ENCODE measurements at places on chromosomes 1 and 21.

DNA sequence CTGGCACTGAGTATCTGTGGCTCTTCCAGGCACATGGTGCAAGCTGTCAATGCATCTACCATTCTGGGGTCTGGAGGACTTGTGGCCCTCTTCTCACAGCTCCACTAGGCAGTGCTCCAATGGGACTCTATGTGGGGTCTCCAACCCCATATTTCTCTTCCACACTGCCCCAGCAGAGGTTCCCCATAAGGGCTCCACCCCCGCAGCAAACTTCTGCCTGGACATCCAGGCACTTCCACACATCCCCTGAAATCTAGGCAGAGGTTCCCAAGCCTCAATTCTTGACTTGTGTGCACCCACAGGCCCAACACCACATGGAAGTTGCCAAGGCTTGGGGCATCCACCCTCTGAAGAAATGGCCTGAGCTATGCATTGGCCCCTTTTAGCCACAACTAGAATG is 18.8 kb downstream of the ODF2L start:
- no peak for DNase-seq

DNA sequence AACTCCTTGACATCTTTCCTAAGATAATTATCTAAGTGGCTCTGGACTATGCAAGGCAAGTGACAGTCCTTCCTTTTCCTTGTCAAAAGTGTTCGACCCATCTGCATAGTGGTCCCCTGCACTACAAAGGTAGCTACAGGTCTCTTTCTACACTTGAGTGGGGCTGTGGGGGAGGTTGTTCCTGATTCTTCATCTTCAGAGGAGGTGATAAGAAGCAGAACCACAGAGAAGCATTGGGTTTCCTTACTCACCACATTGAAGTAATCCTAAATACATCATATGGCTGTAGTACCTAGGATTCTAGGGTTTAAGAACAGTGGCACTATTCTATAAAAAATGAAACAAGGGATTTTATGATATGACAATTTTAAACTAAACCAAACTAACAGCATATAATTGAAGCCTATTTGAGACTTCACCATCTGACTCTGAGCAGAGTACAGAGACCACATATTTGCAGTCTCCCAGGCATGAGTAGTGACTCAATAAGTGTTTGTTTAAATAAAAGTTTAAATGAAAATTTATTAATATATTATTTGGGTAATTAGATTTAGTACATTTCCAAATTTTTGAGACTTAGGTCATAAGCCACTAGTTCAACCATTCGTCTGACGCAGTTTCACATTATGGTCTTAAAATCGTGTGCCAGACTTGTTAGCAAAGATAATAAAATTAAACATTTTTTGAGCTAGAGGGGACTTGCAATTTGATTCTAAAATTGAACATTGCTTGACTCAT is 54.9 kb upstream of the NEK7 start:
- DNase-seq, result no peak

GRCh38 chr1:205950280-205950679 is 7.0 kb upstream of the SLC26A9 start:
- no peak for DNase-seq

- DNase-seq, result peak; percentile 28
Observed at GRCh38 chr1:230899841-230900251, 31.5 kb upstream of the C1orf198 start.

DNA sequence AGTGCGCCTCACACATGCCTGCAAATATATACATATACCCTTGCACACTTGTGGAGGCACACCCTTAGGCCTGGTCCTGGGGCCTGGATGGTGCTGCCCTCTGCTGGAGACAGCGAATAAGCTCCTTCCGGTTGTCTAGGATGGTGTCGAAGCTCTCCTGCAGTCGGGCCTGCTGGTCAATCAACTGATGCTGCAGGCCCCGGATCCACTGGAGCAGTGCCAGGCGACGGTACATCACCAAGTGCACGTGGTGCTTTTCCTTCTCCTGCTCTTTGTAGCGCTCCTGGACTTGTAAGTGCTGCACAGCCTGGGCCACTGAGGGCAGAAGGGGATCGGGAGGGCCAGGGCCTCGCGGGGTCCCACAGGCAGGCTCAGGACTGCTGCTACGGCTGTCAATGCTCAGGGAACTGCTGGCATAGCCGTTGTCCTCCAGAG is 3.1 kb downstream of the C1orf216 start:
- peak; percentile 33 for DNase-seq

DNA sequence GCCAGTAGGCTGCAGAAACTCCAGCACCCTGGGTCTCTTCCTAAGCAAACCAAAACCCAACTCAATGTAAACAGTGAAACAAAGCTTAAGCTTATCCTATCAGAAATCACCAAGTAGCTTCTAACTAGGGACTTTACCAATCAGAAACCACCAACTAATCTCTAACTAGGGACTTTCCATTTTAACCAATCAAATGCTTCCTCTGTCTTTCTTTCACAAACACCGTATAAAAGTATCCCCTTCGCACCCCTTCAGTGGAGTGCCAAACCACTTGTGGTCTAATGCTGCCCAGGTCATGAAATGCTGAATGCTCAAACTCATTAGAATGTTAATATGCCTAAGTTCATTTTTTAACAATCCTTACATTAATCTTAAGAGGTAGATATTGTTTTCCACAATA is 250.5 kb upstream of the DUSP10 start:
- no peak for DNase-seq

- DNase-seq, result no peak
Observed at GRCh38 chr1:24551290-24551959, 4.5 kb upstream of the NCMAP start.

DNA sequence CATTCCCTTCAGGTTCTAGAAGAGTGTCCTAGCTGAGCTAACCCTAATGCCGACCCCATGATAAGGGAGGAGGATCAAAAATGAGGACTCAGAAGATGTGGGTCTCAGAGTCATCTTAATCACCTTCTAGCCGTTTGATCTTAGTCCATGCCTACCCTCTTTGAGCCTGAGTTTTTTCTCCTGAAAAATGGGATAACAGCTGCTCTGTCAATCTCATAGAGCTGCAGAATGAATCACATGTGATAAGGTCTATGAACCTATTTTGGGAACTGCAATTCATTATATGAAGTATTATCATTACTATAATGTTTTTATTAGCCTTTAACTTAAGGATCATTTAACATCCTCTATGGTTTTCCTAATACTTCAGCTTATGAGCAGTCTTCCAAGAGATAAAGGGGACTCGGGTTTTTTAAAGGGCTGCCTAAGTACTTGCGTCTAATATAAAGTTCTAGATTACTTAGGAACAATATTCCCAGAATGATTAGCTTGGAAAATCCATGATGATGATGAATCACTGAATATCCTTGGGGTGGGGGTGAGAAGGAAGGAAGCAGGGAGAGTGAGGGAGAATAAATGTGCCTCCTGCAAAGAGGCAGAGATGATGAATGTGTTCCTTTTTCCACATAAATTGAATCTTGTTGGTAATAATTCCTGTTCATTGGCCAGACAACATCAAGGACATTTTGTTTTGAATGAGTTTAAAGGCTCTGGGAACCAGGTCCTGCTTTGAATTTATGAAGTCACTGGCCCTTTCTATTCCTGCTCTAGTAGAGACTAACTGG is 66.8 kb downstream of the COLGALT2 start:
- no peak for DNase-seq

GRCh38 chr1:228463559-228464455 is 23.4 kb upstream of the RNF187 start:
- no peak for DNase-seq

DNA sequence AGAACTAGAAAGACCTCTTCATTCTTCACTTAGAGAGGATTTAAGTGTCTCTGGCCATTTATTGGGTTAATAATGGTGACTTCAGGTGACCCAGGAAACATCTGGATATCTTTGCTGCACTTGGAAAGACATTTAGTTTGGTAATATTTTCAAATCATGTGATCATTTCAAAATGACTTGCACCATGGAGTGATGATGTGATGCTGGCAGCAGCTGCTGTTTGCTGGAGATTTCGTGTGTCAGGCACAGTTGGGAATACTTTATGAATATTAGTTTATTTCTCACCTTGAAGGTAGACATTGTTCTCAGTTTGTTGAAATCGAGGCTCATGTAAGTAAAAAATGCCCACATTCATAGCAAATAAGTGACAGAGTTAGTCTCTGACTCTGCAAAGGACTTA is 236.0 kb downstream of the DISC1 start:
- DNase-seq, result no peak

DNA sequence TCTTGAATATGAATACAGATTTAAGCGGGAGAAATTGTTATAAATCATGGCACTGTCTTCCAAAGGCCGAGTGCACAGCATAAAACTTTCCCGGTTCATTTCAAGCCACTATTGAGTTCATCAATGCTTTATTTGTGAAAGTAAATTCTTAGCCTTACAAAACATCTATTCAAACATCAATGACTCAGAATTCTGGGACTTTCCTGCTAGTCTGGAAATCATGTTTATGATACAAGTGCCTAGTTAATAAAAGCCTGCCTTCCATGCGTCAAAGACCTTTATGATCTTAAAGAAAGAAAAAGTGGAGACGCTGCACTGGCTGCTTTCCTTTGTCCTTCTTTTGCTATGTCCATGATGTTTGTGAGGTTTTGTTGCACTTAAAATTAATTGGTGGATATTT is 137.7 kb downstream of the SETD4 start:
- no peak for DNase-seq

DNA sequence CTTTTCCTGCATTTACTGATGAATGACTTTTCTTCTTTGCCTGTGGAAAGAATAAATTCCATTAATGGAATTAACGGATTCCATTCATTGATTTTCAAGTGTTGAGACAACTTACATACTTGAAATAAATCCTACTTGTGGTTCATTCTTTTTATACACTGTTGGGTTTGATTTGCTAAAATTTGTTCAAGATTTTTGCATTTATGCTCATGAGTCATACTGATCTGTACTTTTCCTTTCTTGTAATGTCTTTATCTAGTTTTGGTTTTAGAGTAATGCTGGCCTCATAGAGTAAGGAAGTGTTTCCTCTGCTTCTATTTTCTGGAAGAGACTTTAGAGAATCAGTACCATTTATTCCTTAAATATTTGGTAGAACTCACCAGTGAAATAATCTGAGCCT is 14.4 kb downstream of the UROD start:
- no peak for DNase-seq

GRCh38 chr1:153803470-153804056 is 28.4 kb downstream of the SLC27A3 start:
- no peak for DNase-seq

DNA sequence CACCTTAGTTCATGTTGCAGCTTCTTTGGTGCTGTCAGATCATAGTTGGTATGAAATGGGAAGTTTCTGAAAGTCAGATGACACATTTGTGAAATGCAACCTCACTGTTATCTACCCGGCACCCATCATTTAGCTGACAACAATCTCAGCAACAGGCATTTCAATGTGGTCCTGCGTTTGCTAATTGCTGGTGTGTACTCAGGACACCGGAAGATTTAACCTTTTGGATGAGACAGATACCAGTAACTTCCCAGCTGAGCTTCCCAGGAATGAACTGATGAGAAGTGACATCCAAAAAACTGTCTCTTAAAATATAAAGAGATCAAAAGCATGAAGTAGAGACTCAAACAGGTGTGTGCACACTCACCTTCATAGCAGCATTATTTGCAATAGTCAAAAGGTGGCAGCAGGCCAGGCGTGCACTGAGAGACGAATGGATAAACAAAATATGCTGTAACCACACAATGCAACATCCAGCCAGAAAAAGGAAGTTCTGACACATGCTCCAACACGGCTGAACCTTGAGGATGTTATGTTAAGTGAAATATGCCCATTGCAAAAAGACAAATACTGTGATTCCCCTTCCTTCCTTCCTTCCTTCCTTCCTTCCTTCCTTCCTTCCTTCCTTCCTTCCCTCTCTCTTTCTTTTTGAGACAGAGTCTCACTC is 7.9 kb upstream of the CLDN14 start:
- no peak for DNase-seq

- DNase-seq, result no peak
Observed at GRCh38 chr1:229941831-229942230, 125.2 kb upstream of the GALNT2 start.

- DNase-seq, result no peak
Observed at GRCh38 chr1:46411601-46412341, 17.7 kb downstream of the FAAH start.
